ENCODE measurements at places on chromosomes 13 and 19.
A peak's percentile ranks its signal among the peaks of the same experiment; 100 is the strongest.

DNA sequence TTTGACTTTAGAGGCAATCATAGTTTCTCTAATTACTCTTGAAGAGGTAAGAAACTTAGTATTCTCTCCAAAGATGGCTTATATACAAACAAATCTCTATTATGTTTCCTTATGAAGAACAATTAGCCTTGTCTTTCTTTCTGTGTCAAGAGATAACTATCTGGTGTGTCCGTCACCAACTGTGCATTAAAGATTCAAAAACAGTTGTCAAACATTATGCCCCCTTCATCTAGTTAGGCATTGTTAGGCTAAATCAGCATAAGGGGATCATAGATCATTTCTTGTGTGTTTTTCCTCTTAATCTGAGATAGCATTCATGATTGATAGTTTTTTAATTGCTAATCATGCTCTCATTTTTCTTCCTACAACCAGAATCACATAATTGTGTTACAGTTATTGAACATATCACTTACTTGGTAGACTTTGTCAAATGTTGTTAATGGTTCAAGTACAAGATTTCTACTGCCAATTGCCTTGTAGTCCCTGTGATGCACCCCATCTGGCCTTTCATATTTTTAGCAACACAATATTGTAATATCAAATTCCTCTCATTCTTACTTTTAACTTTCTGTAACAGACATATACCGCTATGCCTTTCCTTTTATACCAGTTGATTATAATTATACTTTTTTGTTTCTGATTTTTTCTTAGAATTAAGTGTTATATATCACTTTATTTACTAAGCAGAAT is 612.7 kb downstream of the SLITRK6 start:
- no peak for DNase-seq

GRCh38 chr19:648305-648704 is 8.6 kb downstream of the FGF22 start:
- DNase-seq: no peak

- DNase-seq: no peak
Observed at GRCh38 chr13:20274466-20274865, 42.3 kb upstream of the GJB6 start.

DNA sequence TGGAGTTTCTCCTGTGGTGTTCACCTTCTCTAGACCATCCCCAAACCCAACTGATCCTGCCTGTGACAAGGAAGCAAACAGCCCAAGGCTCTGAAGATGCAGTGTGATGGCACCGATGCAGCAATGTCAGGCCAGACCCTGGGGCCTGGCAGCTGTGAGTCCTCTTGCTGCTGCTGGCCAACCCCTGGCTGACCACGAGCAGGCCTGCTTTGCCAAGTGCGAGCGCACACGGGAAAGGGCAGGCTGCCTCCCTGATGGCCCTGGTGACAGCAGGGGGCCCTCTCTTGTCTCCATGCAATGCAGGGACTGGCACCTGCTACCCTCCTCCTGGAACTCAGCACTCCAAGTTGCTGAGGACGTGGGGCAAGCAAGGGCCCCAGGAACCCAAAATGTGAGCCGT is 5.4 kb upstream of the VSTM2B start:
- no peak for DNase-seq

DNA sequence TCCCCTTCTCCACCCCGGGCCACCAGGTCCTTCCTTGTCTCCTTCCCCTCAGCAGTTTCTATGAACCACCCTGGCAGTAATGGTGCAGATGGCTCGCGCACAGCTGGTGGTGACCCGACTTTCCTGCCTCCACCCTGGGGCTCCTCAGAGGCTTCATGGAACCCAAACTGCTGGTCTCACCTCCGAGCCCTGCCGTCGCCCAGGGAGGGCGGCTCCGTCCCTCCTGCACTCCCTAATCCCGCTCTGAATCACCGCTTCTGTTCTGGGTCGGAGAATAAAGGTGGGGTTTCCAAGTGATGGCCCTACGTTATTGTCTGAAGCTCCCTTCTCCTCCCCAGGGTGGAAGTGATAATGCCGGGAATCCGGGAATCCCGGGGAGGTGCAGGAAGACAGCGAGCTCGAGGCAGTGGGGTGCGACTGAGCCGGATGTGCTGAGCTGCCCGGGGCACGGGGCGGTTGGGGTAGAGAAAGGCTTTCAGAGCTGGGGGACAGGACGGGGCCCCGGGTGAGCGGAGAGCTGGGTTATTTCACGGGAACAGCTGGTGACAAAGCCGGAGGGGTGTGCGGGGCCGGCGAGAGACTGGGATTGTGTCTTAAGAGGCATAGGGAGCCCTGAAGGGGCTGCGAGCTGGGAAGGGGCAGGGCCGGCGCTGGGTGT is 711 bp downstream of the FUT2 start:
- no peak for DNase-seq

- no peak for DNase-seq
Observed at GRCh38 chr19:2711172-2711874, 8.8 kb upstream of the GNG7 start.

DNA sequence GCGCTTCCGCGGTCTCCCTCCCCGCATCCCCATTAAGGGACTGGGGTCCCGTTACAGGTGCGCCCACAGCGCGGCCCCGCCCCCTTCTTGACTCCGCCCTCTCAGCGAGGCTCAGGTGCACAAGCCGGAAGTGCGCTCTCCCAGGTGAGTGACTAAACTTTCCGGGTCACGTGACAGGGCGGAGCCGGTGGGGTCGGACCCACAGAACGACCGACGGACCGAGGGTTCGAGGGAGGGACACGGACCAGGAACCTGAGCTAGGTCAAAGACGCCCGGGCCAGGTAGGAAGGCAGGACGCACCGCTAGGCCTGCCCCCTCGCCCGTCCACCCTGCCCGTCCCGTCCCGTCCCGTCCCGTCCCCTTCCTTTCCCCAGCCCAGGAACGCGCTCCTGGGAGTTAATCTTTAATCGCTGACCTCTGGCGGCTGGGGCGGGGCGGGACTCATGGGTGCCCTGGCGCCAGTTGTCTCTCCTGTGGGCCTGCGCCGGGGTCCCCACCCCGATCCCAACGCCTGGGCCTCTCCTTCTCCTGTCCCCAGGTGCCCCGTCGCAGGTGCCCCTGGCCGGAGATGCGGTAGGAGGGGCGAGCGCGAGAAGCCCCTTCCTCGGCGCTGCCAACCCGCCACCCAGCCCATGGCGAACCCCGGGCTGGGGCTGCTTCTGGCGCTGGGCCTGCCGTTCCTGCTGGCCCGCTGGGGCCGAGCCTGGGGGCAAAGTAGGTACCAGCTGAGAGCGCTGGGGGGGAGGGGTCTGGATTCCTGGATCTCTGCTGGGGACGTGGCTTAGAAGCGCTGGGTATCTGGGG is at the start of gene CRB3:
TSS of gene CRB3 (plus strand) at position 202 of the 804 bp plus-strand sequence. CDS start at position 633, 431 bp downstream.
- DNase-seq: peak; percentile 56

GRCh38 chr13:49292742-49293486 is 45.2 kb downstream of the CDADC1 start:
- DNase-seq: no peak

- no peak for DNase-seq
Observed at GRCh38 chr13:29948244-29948643, 97.8 kb upstream of the UBL3 start.

DNA sequence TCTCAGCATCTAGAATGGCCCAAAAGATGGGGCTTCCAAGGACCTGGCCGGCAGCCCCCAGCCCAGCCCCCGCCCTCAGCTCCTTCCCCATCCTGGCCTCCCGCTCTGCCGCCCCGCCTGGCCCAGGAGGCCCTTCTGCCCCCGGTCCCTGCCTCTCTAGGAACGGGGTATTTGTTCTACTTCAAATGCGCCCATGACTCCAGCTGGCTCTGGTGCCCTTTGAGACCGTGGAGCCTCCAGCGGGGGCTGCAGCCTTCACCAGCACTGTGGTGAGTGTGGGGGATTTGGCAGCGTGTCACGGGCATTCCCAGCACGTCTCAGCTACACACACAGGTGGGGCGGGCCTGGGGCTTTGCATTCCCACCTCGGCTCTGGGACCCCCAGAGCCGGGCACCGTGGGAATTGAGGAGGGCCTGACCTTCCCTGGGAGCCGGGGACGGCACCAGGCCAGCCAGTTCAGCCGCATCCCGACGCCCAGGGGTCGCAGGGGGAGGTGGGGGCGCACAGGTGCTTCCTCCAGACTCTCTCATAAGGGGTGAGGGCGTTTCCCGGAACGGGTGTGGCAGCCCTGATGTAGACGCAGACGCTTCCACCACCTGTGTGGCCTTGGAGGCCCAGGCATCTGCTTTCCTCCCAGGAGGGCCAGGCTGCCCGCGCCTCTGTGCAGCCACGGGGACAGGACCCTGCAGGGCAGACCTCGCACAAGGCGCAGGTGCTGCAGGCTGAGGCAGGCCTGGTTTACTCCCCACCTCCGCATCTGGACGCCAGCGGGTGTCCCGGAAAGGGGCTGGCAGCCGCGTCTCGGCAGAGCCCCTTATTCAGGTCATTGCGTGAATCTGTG is 947 bp downstream of the ATP4B start:
- DNase-seq: no peak

GRCh38 chr19:29525901-29526729 is at the start of gene VSTM2B:
Gene VSTM2B, plus strand, starts transcription at chr19:29525994. Its CDS starts 590 bp downstream, at chr19:29526584.
- no peak for DNase-seq

- DNase-seq: no peak
Observed at GRCh38 chr19:45130888-45131615, 29.7 kb downstream of the NKPD1 start.

DNA sequence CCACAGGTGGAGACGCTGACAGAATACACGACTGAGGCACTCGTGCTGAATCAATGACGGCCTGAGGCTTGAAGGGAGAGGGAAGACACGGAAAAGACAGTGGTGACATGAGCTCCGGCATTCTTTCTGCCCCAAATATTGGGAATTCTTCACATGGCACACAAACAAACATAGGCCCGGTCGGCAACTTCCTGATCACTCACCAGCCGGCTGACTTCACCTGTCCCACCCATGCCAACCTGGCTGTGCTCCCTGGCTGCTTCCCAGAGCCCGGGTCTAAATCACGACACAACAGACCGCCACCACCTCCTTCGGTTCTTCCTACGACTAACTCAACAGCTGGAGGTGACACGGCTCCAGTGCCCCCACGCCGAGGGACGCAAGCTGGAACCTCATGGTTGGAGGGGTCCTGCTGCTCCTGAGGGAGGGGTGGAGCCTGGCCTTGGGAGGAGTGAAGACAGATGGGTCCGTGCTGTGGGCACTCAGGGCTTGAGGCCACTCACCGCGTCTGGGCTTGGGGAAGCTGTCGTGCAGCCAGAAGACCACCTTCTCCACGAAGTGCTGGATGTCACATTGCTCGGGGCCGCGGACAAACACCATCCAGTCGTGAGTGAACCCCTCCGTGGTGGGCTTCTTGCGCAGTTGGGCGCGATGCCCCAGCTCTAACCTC is 9.6 kb downstream of the MLLT1 start:
- DNase-seq: no peak

- no peak for DNase-seq
Observed at GRCh38 chr13:21079761-21080592, 18.6 kb upstream of the LATS2 start.

DNA sequence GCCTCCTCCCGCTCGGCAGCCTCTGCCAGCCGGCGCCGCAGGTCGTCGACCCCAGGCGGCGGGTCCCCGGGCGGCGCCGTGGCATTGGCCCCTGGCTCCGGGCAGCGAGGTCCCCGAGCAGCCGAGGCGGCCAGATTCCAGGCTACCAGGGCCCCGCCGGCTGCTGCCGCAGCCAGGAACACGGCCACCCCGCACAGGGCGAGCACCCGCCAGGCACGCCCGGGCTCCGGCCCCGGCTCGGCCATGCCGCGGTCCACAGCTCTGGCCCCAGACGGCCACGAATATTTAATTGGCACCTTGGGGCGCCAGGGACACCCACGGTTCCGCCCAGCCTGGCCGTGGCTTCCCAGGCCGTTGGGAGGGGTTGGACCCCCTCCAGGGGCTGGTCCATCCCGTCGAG is at the start of gene CCDC194:
TSS of gene CCDC194 (minus strand) at position 283 of the 400 bp plus-strand sequence. CDS start at position 245, 38 bp downstream.
- no peak for DNase-seq

GRCh38 chr13:110268576-110269185 is 38.3 kb downstream of the COL4A1 start:
- DNase-seq: no peak

DNA sequence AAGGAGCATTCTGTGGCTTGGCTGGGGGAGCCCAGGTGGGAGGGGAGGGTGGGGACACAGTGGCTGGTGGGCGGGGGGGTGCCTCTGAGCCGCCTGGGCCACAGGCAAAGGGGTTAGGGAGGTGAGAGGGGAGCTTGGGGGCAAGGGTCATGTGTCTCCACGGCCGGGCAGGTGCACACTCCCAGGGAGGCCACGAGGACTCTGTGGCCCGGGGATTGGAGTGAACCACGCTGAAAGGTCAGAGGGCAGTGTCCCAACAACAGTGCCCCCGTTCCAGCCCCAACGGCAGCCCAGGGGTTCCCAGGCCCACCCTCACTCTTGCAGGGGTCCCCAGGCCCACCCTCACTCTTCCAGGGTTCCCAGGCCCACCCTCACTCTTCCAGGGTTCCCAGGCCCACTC is 9.6 kb downstream of the C2CD4C start:
- DNase-seq: no peak

DNA sequence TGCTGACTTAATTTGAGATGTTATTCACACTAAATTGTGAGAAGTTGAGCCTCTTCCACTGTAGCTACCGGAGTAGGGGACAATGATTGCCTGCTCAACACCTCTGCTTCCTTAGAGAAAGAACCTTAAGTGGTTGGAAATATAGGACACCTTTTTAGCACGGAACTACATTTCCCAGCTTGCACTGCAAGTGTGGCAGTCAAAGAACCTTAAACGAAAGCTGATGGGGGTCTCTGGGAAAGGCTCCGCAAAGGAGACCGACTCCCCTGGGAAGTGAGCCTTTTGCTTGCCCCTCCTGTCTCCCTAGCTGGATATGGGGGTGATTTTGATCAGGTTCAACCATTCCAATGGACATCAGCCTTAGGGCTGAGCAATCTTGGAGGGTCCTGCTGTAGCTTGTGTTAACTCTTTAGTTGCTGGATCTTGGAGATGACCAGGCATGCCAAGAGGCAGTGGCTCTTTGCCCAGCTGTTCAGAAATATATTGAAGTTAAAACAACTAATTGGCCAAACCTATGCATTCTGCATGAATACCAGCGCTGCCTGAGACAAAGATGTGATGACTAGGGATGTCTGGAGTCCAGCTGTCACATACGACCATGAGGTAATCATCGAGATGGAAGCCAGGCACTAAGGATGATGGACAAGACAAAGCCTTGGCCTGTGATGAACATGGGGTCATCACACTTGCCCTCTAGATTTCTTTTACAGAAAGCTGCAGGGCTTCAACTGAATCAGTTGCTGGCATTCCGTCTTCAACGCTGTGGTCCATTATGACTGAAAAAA is 286.5 kb downstream of the FOXO1 start:
- DNase-seq: no peak

DNA sequence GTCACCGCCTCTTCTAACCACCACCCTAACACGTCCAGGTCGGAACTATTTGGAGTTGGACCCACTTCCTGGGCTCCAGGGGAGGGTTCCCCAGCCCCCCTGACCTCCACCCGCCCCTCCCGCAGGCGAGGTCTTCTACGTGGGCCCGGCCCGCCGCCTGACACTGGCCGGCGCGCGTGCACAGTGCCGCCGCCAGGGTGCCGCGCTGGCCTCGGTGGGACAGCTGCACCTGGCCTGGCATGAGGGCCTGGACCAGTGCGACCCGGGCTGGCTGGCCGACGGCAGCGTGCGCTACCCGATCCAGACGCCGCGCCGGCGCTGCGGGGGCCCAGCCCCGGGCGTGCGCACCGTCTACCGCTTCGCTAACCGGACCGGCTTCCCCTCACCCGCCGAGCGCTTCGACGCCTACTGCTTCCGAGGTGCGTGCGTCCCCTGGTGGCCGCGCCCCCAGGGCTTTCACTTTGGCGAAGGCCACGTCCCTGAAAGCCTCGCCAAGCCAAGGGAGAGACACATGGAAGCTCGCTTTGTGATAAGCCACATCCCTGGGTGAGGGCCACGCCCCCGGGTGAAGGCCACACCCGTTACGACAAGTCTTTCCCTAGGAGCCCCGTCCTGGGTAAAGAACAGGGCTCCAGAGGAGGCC is 13.2 kb downstream of the NCAN start:
- DNase-seq: no peak

- no peak for DNase-seq
Observed at GRCh38 chr13:65660731-65661130, 1569.4 kb downstream of the PCDH9 start.

Measured in left renal pelvis (tissue), 4 donors.